ENCODE measurements at places on chromosomes 16 and 17.
A peak's percentile ranks its signal among the peaks of the same experiment; 100 is the strongest.

DNA sequence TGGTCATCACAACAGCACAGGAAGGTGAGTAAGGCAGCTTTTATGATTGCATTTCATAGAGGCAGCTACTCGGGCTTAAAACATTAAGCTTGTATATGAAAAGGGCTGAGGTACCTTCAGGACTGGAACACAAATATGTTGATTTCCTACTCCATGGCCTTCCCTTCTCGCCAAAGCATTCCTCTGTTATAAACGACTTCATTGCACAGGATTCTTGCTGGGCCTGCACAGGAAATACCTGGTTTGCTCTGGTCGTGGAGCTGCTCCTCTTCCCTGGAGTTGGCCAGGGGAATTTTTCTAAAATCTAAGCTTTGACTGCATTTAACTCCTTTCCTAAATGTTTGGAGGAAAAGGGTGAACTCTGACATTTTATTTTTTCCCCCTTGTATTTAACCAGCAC, 49.0 kb downstream of the CHD9 start:
- DNase-seq: peak; percentile 45

GRCh38 chr17:81470270-81470943, 42.2 kb downstream of the ACTG1 start:
- no peak for DNase-seq

DNA sequence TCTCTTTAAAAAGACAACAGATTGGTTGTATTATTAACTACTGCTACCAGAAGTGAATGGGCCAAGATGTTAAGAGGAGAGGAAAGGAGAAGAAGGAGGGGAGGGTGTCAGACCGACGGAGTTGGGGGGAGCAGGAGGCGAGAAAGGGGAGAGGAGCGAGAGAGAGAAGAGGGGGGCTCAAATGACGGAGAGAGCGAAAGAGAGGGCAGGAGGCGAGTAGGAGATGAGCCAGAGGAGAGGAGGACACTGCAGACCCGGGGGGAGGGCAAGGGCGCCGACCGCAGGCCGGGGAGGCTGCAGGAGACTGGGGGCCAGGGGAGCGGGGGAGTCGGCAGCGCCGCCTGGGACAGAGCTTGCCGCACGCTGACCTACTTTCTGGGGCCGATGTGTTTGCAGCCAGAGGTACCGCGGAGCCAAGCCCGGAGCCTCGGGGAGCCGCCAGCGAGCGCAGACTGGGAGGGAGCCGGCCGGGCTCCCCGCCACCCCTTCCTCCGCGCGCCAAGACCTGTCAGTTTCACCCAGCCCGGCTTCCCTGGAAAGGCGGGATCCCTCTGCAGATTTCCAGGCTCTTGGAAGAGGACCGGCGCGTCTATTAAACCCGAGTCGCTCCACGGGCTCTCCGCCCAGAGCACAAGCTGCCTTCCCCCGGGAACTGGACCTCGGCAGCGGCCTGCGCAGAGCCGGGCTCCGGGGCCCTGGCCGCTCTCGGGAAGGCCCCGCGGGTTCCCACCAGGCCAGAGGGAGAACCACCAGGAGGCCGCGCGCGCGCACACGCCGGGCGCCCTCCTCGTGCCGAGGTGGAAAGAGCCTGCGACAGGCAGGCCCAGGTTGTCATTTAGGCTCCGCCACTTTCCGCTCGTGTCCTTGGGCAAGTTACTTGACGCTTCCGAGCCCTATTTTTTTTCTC, 74.6 kb downstream of the CMC2 start:
- peak; percentile 64 for DNase-seq

DNA sequence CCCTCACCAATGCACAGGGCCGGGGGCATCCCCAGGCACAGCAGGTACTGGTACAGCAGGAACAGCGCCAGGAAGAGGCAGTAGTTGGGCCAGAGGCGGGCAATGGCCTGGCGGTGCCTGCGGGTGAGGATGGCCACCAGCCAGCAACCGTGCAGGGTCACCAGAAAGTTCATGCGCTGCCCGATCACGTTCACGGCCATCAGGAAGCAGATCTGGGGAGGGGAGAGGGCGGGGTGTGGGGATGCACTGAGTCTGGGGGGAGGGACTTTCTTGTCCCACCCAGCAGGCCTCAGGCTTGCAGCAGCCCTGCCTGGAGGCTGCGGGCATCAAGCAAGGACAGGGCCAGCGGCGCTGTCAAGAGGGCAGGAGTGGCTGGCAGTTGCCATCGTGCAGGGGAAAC, 25.4 kb downstream of the CTU2 start:
- DNase-seq: no peak

GRCh38 chr16:31090540-31090939, 1.8 kb upstream of the PRSS53 start:
- peak; percentile 26 for DNase-seq

DNA sequence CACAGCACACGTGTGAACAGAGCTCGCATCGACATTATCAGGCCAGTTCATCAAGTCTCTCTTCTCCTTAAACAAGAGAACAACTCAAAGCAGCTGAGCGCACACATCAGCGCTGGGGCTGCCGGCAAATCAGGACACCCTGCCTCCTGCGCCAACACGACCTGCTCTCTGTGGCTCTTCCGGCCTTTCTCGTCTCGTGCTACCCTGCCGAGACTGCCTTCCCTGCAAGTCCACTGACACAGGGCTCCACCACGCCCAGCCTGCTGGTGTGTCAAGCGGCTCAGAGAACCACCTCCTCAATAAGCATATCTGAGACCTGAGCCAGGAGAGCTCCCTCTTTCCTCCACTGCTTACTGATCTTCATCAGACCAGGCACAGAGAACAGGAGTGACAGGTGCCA, 96.9 kb downstream of the ZNF778 start:
- no peak for DNase-seq

DNA sequence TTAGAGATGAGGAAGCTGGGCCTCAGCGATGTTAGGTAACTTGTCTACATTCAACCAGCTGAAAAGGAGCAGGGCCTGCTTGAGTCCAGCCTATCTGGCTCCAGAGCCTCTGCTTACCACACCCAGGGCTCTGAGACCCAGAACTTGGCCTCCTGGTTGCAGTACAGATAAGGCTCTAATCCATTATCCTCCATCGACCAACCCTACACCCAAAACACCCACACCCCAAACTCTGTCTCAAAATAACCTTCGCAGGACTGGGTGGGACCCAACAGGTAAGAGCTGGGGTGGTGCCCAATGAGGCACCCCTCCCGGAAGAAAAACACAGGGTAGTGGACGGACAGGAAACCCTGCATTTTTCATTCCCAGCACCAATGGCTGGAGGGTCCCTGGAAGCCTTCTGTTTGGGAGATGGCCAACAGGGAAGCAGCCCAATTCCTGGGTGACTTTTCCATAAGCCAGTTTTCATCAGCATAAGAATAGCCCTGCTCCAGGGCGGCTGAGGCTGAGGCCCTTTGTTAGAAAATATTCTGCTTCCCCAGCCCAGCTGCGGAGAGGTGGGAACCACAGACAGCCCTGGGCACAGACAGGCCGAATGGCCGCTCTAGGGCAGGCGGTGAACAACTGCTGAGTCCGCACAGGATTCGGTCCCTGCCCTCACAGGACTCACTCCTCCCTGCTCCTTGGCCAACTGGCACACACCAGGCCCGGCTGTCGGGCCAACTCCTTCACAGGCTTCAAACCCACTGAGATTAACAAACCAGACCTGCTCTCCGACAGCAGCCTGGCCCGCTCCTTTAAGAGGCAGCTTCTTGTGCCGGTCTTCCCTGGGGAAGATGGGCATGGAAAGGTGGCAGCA, 9.8 kb downstream of the SMIM5 start:
- DNase-seq: no peak

GRCh38 chr17:7687072-7687907, at the start of gene TP53:
Gene TP53, minus strand, starts transcription at chr17:7687490. Its CDS starts 10,896 bp downstream, at chr17:7676594.
- DNase-seq: peak; percentile 81

DNA sequence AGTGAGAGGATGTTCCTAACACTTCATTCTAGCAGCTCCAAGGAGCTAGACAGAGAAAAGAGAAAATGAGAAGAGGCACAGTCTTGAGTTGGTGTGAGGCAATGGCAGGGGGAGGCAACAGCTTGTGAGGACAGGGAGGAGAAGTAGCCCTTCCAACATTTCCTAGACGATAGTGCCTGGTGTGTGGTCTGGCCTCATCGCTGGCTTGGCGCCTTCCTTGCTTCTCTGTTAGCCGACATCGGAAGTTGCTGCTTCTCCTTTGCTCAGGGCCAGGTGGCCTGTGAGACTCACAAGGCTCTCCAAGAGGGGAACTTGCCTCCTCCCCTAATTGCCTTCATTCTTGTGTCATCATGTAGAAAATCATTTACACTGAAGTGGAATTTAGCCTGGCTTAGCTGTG, 208.7 kb downstream of the MAP2K4 start:
- no peak for DNase-seq

DNA sequence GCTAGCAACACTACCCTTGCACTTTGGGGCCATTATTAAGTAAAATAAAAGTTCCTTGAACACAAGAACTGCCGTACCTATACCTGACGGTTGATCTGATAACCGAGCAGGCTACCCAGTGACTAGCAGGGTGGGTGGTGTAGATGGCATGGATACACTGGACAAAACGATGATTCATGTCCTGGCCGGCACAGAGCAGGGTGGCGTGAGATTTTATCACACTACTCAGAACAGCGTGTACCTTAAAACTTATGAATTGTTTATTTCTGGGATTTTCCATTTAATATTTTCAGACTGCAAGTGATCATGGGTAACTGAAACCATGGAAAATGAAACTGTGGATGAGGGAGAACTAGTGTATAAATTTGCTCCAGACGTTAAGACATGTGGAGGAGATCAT, 41.0 kb upstream of the MSI2 start:
- no peak for DNase-seq

DNA sequence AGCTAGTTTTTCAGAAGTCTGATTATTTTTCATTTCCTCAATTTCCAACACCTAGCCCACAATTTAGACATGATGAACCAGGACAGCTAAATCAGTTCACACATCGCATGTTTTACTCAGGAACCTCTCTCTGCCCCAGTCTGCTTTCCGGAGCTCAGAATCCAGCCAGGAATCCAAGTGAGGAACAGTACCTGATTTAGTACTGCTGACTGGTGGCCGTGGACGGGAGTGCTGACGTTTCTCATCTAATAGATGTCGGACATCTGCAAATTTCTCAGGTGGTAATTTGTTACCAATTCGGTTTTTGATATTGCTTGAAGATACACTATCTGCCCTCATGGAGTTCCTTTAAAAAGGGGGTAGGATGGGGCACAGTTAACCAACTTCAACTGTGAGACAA, 14.9 kb upstream of the ITGAE start:
- no peak for DNase-seq

DNA sequence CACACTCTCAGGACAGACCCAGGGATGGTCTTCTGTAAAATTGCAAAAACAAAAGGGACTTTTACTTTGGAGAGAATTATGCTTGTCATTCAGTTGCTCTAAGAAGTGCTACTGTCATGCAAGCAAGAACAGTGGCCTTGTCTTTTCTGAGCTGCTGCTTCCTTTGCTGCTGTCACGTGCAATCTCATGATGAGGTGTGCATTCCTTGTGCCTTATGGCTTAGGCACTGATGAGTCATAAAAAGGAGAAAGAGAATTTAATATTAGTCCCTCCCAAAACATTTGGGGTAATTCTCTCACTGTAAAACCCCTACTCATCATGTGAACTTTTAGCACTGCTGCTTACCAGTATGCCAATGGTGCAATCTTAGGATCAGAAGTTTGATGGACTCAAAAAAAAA, 2051.3 kb downstream of the TP53TG3F start:
- DNase-seq: no peak

DNA sequence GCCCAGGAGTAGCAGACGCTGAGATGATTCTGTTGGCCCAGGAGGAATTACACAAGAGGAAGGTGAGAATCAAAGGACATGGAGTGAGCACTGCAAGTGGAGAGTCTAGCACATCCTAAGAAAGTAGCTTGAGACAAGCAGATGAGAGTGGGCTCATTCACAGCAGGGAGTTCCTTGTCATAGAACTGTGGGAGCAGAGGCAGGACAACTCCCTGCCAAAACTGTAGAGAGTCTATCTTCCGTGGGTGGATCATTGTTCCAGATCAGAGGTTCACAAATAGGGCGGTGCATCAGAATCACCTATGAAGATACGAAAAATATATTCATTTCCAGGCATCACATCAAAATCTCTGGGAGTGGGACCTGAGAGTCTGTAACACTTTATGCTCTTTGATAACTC, 288.9 kb upstream of the C16orf82 start:
- DNase-seq: no peak

- DNase-seq: no peak
Measured at GRCh38 chr17:34673516-34673915, 94.1 kb downstream of the TMEM132E start.

DNA sequence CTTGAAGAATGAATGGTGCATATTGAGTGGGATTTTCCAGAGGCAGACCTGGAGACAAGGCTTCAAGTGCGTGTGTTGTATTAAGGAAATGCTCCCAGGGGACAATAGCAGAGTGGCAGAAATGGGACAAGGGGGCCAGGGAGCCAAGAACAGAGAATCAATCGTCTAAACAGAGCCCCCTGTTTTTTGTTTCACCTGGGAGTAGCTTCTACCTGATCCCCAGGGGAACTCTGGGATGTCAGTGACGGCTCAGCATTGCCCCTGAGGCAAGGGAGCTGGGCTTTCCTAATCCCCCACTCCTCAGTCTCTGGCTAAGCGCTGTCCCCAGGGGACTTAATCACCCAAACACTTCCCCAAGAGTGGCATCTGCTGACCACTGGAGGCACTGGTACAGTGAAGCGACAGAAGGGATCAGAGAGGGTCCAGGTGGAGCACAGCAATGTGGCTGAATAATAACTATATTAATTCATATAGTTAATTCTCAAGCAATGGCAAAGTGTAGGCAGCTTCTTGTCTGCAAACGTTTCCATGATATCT, 35.7 kb upstream of the C16orf78 start:
- DNase-seq: no peak

DNA sequence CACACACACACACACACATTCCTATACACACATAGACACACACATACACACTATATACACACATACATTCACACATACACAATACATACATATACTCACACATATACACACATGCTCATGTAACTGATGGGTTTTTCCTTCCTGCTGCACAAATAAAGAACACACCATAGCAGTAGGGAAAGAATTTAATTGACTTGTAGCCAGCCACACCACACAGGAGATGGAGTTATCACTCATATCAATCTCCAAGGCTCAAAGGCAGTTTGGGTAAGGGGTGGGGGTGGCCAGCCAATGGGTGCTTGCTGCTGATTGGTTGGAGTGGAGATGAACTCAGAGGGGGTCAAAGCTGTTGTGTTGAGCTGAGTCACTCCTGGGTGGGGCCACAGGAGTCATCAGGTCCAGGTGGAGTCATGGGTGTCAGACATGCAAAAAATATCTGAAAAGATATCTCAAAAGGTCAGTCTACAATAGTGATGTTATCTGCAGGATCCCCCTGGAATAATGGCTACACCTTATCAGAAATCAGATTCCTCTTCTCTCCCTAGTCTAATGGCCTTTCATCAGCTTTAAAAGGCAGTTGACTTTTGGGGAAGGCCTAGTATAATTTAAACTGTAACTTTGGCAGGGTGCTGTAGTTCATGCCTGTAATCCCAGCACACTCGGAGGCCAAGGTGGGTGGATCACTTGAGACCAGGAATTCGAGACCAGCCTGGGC, 46.1 kb downstream of the WSB1 start:
- no peak for DNase-seq

GRCh38 chr17:811051-811784, 29.1 kb downstream of the MRM3 start:
- DNase-seq: no peak

- peak; percentile 49 for DNase-seq
Measured at GRCh38 chr16:31458073-31458843, 1.0 kb upstream of the ARMC5 start.

GRCh38 chr16:64532691-64533090, 589.2 kb downstream of the CDH11 start:
- DNase-seq: no peak

- no peak for DNase-seq
Measured at GRCh38 chr17:8282345-8282744, 6.1 kb upstream of the RANGRF start.
